Hepatocyte (in vitro differentiated cells): ENCODE measurements at places on chromosomes 16 and 17. TPM values are rescaled to one million over a fixed set of nuclear protein-coding genes. Genes with fewer than 3 reads are reported as not detected.

Gene CACNG3
- polyA plus RNA-seq: not detected in 2 replicates

Gene C17orf58
- 12.1 and 18.9 TPM in 2 replicates for polyA plus RNA-seq

- no peak overlapping the region for H3K4me3 ChIP-seq
- DNase-seq: peak; percentile 94
- H3K27me3 ChIP-seq: no peaks in the 10 kb centered on the region
- peak overlapping the region; percentile 61 for H3K27ac ChIP-seq
- no peaks in the 10 kb centered on the region for H3K36me3 ChIP-seq
- H3K4me1 ChIP-seq: peaks cover 8% of the 10 kb centered on the region
These were observed 13.2 kb upstream of the KLHDC4 start for GRCh38 chr16:87778830-87779579.

Gene ABCA3
- 0.94 and 4.9 TPM in 2 replicates for polyA plus RNA-seq

GRCh38 chr16:4692460-4693295 lies 684 bp upstream of the NUDT16L1 start:
- peak; percentile 25 for DNase-seq
- peaks cover 19% of the 10 kb centered on the region for H3K4me1 ChIP-seq
- no peaks in the 10 kb centered on the region for H3K27me3 ChIP-seq
- H3K36me3 ChIP-seq: no peaks in the 10 kb centered on the region
- peak overlapping the region; percentile 25 for H3K4me3 ChIP-seq

DNA sequence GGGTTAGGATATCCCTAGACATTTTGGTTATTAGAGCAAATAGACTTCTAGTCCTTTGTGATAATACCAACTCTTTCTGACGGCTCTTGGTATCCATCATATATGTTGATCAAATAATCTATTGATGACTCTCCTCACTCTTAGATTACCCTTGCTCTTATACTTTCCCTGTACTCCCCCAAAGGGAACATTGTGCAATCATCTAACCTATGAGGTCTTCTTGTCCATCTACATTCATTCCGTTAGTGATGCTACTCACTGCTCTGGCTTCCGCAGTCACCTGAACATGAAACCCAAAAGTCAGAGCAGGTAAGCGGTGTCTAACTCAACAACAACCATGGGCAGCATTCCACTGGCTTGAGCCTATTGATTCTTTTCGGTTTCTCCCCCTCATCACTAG lies 223.7 kb upstream of the SALL1 start:
- no peak overlapping the region for H3K27ac ChIP-seq
- H3K4me1 ChIP-seq: no peaks in the 10 kb centered on the region
- no peaks in the 10 kb centered on the region for H3K36me3 ChIP-seq
- no peak for DNase-seq
- H3K27me3 ChIP-seq: no peaks in the 10 kb centered on the region
- no peak overlapping the region for H3K4me3 ChIP-seq

Gene IL34
- 0.48 and 2.6 TPM in 2 replicates for polyA plus RNA-seq

- no peak for DNase-seq
- peaks cover 39% of the 10 kb centered on the region for H3K27me3 ChIP-seq
- H3K36me3 ChIP-seq: no peaks in the 10 kb centered on the region
- no peak overlapping the region for H3K4me3 ChIP-seq
- no peak overlapping the region for H3K27ac ChIP-seq
These were observed 19.5 kb downstream of the SALL1 start for GRCh38 chr16:51131619-51132018.

GRCh38 chr16:17773698-17774101 lies 302.9 kb upstream of the XYLT1 start:
- DNase-seq: no peak
- H3K4me3 ChIP-seq: no peak overlapping the region
- H3K27ac ChIP-seq: no peak overlapping the region
- no peaks in the 10 kb centered on the region for H3K36me3 ChIP-seq
- H3K4me1 ChIP-seq: no peaks in the 10 kb centered on the region
- H3K27me3 ChIP-seq: no peaks in the 10 kb centered on the region
